ENCODE measurements at places on chromosomes 1 and 21.
A peak's percentile ranks its signal among the peaks of the same experiment; 100 is the strongest.

- no peak for DNase-seq
These were observed 23.2 kb downstream of the TNNT2 start for GRCh38 chr1:201354151-201354900.

- DNase-seq: no peak
These were observed 319 bp downstream of the HES2 start for GRCh38 chr1:6419397-6419803.

DNA sequence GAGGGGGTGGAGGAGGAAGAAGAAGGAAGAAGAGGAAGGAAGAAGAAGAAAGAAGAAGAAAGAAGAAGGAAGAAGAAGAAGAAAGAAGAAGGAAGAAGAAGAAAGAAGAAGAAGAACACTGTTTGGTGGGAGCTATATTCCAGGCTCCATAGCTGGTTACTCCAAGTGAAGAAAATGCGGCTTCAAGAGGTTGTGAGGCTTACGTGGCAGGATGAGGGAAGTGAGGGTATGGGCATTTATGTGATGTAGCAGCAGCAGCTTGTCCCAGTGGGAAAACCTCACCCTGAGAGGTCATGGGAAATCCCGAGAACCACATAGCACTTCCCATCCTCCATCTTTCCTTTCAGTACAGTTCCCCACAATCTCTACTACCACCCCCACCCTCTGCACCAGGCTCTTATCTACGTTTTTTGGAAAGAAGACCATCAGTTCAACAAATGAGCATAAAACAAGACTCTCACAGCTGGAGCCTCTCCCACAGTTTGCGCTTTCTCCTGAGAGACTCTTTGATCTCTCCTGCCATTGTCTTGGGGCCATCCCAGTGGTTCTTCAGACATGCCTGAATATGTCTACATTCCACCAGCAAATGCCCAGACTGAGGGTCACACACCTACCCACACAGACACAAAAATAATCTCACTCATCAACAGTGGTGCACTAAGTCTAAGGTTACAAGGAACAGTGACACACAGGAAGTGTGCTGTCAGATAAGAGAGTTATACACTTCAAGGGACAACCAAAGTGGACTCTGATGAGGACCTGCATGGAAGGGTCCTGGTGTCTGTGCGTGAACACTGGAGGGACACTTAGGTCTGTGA is 77.9 kb upstream of the KCNJ15 start:
- no peak for DNase-seq

- DNase-seq: peak; percentile 53
These were observed 55.9 kb downstream of the MRPS6 start for GRCh38 chr21:34129039-34129891.

Measured in activated CD4-positive, alpha-beta T cell treated with anti-CD3 and anti-CD28 coated beads, Interleukin-2, amount 50 U/mL, for 1 hour (primary cell).